Fibroblast of the aortic adventitia (primary cell): ENCODE measurements at places on chromosomes 2 and 18.

DNA sequence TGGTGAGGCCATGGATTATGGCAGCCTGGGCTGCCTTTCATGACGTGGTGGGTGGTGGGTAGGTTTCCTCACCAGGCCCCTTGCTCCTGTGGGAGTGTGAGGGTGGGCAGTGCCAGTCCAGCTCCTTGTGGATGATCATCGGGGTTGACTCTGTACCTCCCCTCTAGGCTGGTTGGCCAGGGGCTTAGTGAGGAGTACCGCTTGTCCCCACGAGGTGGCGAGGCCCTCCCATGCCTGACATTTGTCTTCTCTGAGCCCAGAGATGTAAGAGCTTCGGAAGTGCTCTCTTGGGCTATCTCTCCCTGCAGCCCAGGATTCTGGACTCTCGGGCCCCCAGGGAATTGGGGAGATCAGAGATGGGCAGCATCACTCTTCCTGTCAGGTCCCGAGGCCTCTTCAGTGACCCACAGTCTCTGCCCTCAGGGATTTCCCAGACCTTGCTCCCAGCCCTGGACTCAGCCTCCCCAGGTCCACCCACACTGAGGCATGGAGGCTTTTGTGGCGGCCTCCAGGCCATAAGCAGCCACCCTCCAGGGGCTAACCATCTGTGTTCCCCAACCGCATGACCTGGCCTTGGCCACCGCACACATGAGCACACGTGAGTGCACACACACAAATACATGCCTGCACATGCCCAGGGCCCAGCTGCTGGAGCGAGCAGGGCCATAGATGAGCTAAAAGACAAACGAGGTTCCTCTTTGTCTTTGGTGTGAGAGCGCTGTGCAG lies 6.5 kb downstream of the SPR start:
- DNase-seq = peak; percentile 65

DNA sequence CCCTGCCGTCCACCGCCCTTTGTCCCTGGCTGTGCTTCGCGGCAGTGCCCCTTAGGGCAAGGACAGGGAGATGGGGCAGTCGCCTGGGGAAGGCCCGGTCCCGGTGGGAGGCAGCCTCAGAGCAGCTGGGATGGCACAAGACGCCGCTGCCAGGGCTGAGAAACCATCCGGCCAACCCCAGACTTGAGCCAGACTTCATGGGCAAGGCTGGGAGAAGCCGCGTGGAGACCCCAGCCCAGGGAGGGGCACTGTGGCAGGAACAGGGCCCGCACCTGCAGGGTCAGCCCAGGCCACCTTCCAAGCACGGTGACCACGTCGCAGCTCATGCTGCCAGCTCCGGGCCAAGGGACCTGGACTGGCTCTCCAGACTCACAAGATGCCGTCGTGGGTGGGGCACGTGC lies 84.0 kb downstream of the NFATC1 start:
- no peak for DNase-seq

GRCh38 chr18:12828116-12829051 lies 55.7 kb downstream of the PTPN2 start:
- no peak for DNase-seq

GRCh38 chr2:196951973-196952372 lies 25.5 kb upstream of the PGAP1 start:
- DNase-seq = no peak

GRCh38 chr18:60417946-60418345 lies 45.4 kb upstream of the MC4R start:
- DNase-seq = no peak

GRCh38 chr2:229270551-229271410 lies at the start of gene PID1:
TSS of gene PID1 (minus strand) at chr2:229271287. CDS start at chr2:229271043, 244 bp downstream.
- DNase-seq = peak; percentile 85

DNA sequence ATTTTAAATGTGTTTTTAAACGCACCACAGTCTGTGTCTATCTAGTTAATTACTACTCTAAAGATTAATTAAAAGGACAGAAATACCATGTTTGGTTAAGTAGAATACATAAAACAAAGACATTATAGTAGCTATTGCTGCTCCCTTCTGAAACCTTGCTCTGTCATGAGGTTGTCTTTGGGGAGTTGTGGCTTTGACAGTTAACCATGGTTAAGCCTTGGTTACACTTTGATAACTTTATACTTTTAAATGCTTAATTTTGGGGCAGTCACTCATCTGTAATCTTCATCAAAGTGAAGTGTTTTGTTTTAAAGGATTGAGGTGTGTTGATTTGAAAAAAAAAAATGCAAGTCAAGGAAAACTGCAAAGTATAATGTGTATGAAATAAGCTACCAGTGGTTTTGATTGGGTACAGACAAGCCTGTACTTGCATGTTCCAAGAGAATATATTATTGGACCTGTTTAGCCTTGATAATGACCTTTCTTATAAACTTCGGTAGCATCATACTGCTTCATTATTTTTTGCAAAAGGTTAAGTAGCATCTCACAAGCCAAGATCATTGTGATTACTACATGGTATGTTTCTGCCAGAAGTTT lies 29.8 kb upstream of the TBR1 start:
- DNase-seq = no peak

- DNase-seq = no peak
Measured at GRCh38 chr18:70082430-70082829, 123.1 kb downstream of the RTTN start.

- DNase-seq = no peak
Measured at GRCh38 chr2:16123856-16124780, 183.8 kb downstream of the MYCN start.

- DNase-seq = peak; percentile 51
Measured at GRCh38 chr2:156455361-156455975, 19.3 kb downstream of the GPD2 start.

DNA sequence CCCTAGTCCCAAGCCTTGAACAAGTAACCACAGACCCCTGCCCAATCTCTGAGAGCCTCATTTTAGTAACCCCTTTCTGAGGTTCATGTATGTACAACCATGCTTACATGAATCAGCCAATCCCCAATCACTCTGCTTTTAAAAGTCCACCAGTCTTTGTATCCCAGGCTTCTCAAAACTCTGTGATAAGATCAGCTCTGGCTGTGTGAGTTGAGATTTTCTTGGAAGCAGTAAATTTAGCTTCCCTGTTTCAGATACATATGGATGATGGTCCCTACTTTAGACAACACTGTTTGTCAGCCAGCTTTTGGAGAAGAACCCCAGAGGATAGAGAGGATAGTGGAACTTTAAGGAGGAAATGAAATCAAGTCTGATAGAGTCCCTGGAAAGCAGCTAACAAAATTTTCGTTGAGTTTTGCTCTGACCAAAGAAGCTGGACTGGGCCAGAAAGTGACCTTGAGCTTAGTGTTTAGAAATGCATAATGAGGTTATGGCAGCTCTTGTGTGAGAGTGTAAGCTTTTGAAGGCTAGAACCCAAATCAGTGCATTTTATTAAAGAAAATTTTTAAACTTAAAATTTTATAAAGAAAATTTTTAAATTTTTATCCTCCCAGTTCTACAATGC lies 3.7 kb downstream of the ADNP2 start:
- peak; percentile 20 for DNase-seq

DNA sequence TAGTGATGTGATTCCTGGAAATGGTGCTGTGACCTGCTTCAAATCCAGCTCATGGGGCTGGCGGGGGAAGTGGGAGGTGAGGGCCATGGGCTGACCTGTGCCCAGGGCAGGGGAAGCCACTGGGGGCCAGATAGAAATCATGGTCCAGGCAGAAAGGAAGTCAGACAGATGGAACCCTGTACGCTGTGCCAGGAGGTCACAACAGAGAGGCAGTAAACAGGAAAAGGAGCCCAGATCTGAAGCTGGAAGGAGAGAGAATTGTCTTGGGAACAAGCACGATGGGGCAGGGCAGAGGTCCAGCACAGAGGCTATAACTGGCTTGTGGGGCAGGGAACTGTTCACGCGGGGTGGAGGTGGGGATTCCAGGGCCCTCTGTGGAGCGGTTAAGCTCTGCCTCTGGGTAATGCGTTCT lies 76.0 kb downstream of the RNF144A start:
- no peak for DNase-seq

- DNase-seq = peak; percentile 33
Measured at GRCh38 chr2:126885751-126886210, 12.9 kb upstream of the TEX51 start.

- no peak for DNase-seq
Measured at GRCh38 chr2:75186821-75187220, 12.5 kb downstream of the TACR1 start.

GRCh38 chr18:74217476-74218143 lies 69.3 kb downstream of the TIMM21 start:
- DNase-seq = no peak

- DNase-seq = no peak
Measured at GRCh38 chr18:74450626-74451025, 6.5 kb downstream of the DIPK1C start.

GRCh38 chr2:23482188-23482587 lies 97.2 kb downstream of the KLHL29 start:
- no peak for DNase-seq

GRCh38 chr2:44767691-44768090 lies 173.8 kb upstream of the SIX3 start:
- no peak for DNase-seq

DNA sequence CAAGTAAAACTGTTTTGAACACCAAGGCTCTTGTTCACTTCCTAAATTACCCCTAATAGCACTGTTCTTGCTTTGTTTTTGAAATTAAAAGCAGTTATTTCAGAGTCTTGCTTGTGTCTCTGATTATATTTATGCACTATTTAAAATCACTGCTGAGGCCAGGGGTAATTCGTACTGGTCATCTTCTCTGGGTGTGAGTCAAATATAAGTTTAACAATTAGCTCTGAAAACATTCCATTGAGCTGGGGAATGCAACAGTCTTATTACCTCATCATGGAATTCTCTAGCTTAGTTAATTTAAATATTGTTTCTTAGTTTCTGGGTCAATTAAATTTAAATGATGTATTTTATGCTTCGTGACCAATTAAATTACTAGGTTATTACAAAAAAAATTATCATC lies 135.0 kb downstream of the MEIS1 start:
- no peak for DNase-seq

DNA sequence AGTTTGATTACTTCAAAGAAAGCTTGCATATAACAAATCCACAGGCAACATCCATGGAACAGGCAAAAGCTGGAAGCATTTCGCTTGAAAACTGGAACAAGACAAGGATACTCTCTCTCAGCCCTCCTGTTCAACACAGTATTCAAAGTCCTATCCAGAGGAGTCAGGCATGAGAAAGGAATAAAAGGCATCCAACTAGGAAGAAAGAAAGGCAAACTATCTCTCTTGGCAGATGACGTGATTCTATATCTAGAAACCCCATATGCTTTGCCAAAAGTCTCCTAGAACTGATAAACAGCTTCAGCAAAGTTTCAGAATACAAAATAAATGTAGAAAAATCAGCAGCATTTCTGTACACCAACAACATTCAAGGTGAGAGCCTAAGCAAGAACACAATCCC lies 34.1 kb upstream of the MC4R start:
- no peak for DNase-seq

DNA sequence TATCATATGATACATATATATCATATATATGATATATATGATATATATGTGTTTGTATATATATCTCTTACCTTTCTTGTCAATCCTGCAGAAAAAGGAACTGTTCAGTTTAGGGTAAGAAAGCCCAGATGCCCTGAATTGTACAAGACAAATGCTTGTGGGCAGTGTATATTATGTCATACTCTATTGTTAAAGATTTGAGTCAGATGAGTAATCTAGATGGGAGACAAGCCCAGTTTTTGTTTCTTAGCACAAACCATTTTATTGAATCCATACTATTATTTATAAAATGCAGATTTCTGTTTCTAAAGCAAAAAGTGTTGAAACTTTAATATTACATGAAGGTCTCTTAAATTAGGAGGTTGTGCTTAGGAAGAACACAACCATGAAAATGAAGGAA lies 90.6 kb downstream of the VRK2 start:
- peak; percentile 90 for DNase-seq

DNA sequence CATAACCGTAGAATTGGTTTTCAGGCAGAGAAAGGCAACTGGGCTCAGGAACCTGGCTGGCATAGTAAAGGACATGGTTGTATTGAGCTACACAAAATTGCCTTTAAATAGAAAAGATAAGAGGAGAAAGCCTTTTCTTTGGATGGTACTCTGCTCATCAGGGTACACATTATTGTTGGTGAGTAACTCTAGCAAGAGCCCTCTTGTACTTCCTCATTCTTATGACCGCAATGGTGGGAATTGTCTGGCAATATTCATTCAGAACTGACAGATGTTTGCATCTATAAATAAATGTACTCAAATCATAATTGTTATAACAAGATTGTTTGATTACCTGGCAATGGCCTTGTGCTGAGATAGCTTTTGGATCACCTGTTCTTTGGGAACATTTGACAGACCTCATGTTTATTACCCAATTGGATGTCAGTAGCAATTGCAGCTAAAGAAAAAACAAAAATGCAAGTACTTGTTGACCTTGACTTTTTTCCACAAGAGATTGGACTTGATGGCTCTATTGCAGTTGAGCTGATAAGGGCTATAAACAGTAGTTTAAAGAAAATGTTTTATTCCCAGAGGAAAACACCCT lies 43.9 kb downstream of the MEIS1 start:
- no peak for DNase-seq

GRCh38 chr2:25372405-25373268 lies 30.9 kb upstream of the DNMT3A start:
- no peak for DNase-seq

- no peak for DNase-seq
Measured at GRCh38 chr2:54995553-54995952, 54.7 kb downstream of the RTN4 start.

- DNase-seq = no peak
Measured at GRCh38 chr18:30163573-30163972, 879.0 kb downstream of the DSC3 start.

- no peak for DNase-seq
Measured at GRCh38 chr2:3460156-3460555, 59.2 kb downstream of the ADI1 start.

GRCh38 chr2:85737481-85737880 lies 16.3 kb upstream of the ATOH8 start:
- peak; percentile 99 for DNase-seq

GRCh38 chr2:212898011-212898410 lies 253.4 kb downstream of the IKZF2 start:
- no peak for DNase-seq

GRCh38 chr2:164335128-164335527 lies 286.2 kb downstream of the GRB14 start:
- DNase-seq = no peak

GRCh38 chr2:204933735-204934374 lies 388.6 kb downstream of the PARD3B start:
- DNase-seq = no peak

GRCh38 chr2:132668987-132669907 lies 758 bp downstream of the LYPD1 start:
- DNase-seq = peak; percentile 34

GRCh38 chr2:150985741-150986140 lies 275.9 kb downstream of the RBM43 start:
- no peak for DNase-seq

- no peak for DNase-seq
Measured at GRCh38 chr2:41399437-41400087, 648.3 kb upstream of the PKDCC start.

- DNase-seq = no peak
Measured at GRCh38 chr2:59734743-59735142, 818.7 kb downstream of the BCL11A start.
